Activated CD8-positive, alpha-beta memory T cell treated with anti-CD3 and anti-CD28 coated beads, Interleukin-2, amount 10 ng/mL, durations not matched to agents 7 days and 5 days (primary cell): ENCODE measurements at places on chromosomes 1 and 21. TPM values are rescaled to one million over a fixed set of nuclear protein-coding genes. Genes with fewer than 3 reads are reported as not detected.

TDRD5 gene
- not detected for total RNA-seq

CSF1 gene
- total RNA-seq = 77.6 TPM

OR2M2 gene
- not detected for total RNA-seq

CRP gene
- not detected for total RNA-seq

PTGFR gene
- total RNA-seq = not detected

TSPEAR gene
- not detected for total RNA-seq

SMYD3 gene
- total RNA-seq = 26.8 TPM

CGN gene
- 0.70 TPM for total RNA-seq

SLC1A7 gene
- not detected for total RNA-seq

TGFB2 gene
- not detected for total RNA-seq

A3GALT2 gene
- not detected for total RNA-seq
